ENCODE measurements at places on chromosomes 7 and 10. TPM values are rescaled to one million over a fixed set of nuclear protein-coding genes. Genes with fewer than 3 reads are reported as not detected.

GRCh38 chr7:31311552-31311951 is 29.0 kb downstream of the NEUROD6 start:
- H3K4me1 ChIP-seq, result no peaks in the 10 kb centered on the region
- H3K27ac ChIP-seq, result no peak overlapping the region

DNA sequence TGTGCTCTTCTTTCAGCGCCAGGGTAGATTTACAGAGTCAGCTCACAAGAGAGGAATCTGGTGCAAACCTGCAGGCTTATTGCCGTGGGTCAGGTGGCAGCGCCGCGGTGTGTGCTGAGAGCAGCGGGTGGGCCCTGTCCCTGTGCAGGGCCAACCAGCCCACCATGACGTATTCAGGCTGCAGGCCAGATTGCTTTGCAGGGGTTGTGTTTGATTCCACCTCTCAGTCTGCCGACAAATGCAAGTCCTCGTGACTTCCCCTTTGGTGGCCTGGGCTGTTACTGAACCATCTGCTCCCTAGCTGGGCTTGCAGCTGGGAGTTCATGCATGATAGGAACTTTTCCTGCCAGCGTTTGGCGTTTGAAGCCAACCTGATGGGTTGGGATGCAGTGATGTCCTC is 66.7 kb upstream of the LEP start:
- H3K36me3 ChIP-seq, result no peaks in the 10 kb centered on the region
- no peak overlapping the region for H3K27ac ChIP-seq
- no peak overlapping the region for H3K4me3 ChIP-seq
- no peak for DNase-seq
- H3K4me1 ChIP-seq, result no peaks in the 10 kb centered on the region
- H3K27me3 ChIP-seq, result peaks cover 40% of the 10 kb centered on the region

- H3K4me1 ChIP-seq, result no peaks in the 10 kb centered on the region
- H3K4me3 ChIP-seq, result no peak overlapping the region
- peak; percentile 62 for DNase-seq
- no peak overlapping the region for H3K27ac ChIP-seq
- no peaks in the 10 kb centered on the region for H3K36me3 ChIP-seq
- H3K27me3 ChIP-seq, result peaks cover 19% of the 10 kb centered on the region
These were observed 26.4 kb downstream of the HIF1AN start for GRCh38 chr10:100562008-100562672.

DNA sequence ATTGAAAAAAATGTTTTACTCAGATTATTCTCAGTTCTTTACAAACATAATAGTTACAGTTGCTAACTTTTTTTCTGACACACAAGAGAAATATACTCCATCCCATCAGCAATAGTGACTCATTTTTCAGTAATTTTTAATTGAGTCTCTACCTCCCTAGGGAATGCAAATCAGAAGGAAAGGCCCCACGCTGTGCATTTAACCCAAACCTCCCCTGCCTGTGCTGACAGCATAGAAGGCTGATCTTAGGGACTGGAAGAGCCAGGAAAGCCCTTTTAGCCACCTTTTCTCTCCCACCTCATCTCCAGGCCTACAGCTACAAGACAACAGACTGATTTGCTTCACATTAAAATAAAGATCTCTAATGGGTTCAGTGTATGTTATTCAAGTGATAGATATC is 24.7 kb upstream of the PIK3CG start:
- H3K36me3 ChIP-seq, result no peaks in the 10 kb centered on the region
- H3K4me1 ChIP-seq, result peaks cover 2% of the 10 kb centered on the region
- DNase-seq, result peak; percentile 60
- no peaks in the 10 kb centered on the region for H3K27me3 ChIP-seq

- H3K4me3 ChIP-seq, result no peak overlapping the region
- H3K27ac ChIP-seq, result no peak overlapping the region
- no peaks in the 10 kb centered on the region for H3K4me1 ChIP-seq
- DNase-seq, result no peak
These were observed 51.9 kb upstream of the SKAP2 start for GRCh38 chr7:26916336-26916735.

GRCh38 chr7:48089046-48090003 is at the start of gene UPP1:
Gene UPP1 (plus strand): TSS chr7:48089265. CDS start chr7:48094784, 5,519 bp downstream.
- peaks cover 22% of the 10 kb centered on the region for H3K4me1 ChIP-seq
- peak within 1 kb of the TSS; percentile 86 for H3K4me3 ChIP-seq
- no peaks in the 10 kb centered on the region for H3K36me3 ChIP-seq

GRCh38 chr10:103789771-103790201 is 65.6 kb downstream of the SH3PXD2A start:
- H3K27me3 ChIP-seq, result no peaks in the 10 kb centered on the region
- no peak overlapping the region for H3K27ac ChIP-seq

- no peak overlapping the region for H3K27ac ChIP-seq
- H3K4me1 ChIP-seq, result peaks cover 3% of the 10 kb centered on the region
- H3K27me3 ChIP-seq, result no peaks in the 10 kb centered on the region
- H3K4me3 ChIP-seq, result no peak overlapping the region
- H3K36me3 ChIP-seq, result no peaks in the 10 kb centered on the region
These were observed 223.4 kb downstream of the BMPER start for GRCh38 chr7:34128762-34129161.

- no peaks in the 10 kb centered on the region for H3K27me3 ChIP-seq
- DNase-seq, result no peak
- no peak overlapping the region for H3K27ac ChIP-seq
- no peaks in the 10 kb centered on the region for H3K36me3 ChIP-seq
- no peaks in the 10 kb centered on the region for H3K4me1 ChIP-seq
These were observed 159.5 kb upstream of the NRP1 start for GRCh38 chr10:33493978-33494377.

GRCh38 chr7:99028261-99028973 is 115.5 kb downstream of the SMURF1 start:
- H3K36me3 ChIP-seq, result peaks cover 20% of the 10 kb centered on the region
- H3K27me3 ChIP-seq, result no peaks in the 10 kb centered on the region
- DNase-seq, result no peak
- no peak overlapping the region for H3K4me3 ChIP-seq
- no peak overlapping the region for H3K27ac ChIP-seq

GRCh38 chr7:100568176-100568895 is 5.4 kb downstream of the SAP25 start:
- DNase-seq, result no peak
- no peak overlapping the region for H3K4me3 ChIP-seq
- no peaks in the 10 kb centered on the region for H3K27me3 ChIP-seq
- peaks cover 2% of the 10 kb centered on the region for H3K36me3 ChIP-seq
- H3K4me1 ChIP-seq, result no peaks in the 10 kb centered on the region
- H3K27ac ChIP-seq, result no peak overlapping the region

GRCh38 chr10:95906677-95907455 is 909 bp upstream of the CC2D2B start:
- no peaks in the 10 kb centered on the region for H3K4me1 ChIP-seq
- no peaks in the 10 kb centered on the region for H3K27me3 ChIP-seq
- peak; percentile 65 for DNase-seq
- H3K27ac ChIP-seq, result peak overlapping the region; percentile 75

DNA sequence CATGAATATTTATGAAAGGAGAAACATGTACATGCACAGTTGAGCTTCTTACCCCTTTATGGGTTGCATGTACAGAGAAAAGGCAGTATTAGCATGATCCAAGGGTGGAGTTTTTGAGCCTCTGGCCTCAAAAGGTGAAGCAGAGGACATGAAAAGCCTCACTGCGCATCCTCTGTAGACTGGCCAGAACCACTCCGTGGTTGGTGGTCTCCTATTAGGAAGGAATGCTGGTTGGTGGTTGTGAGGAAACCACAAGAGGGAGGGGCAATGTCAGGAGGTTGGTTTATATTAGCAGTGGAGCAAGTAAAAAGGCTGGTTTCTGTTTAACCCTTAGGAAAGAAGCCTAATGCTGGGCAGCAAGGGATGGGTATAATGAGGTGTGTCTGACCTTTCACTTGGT is 37.5 kb downstream of the AHCYL2 start:
- no peaks in the 10 kb centered on the region for H3K4me1 ChIP-seq
- no peaks in the 10 kb centered on the region for H3K36me3 ChIP-seq
- H3K27me3 ChIP-seq, result no peaks in the 10 kb centered on the region

GRCh38 chr7:50270531-50271018 is 33.9 kb upstream of the IKZF1 start:
- H3K4me3 ChIP-seq, result no peak overlapping the region
- H3K36me3 ChIP-seq, result no peaks in the 10 kb centered on the region
- H3K27ac ChIP-seq, result no peak overlapping the region
- no peak for DNase-seq
- H3K4me1 ChIP-seq, result no peaks in the 10 kb centered on the region

DNA sequence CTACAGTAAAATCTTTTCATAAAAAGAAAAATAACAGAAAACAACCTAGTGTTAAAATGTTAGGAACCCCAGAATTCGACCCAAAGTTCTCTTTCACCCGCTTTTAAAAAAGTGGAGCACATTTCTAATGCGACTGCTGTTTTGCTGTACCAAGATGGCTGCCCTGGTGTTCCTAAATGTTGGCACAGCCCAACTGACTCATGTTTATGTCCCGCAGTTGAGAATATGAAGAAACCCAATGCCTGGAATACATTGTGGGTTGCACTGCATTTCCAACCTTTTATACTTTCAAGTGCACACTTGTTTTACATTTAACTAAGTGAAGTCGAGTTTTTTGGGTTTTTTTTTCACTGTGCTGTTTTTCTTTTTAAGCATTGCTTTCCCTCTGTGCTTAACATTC is 944 bp downstream of the STEAP1B start:
- no peaks in the 10 kb centered on the region for H3K4me1 ChIP-seq
- no peaks in the 10 kb centered on the region for H3K27me3 ChIP-seq
- peak; percentile 60 for DNase-seq
- H3K36me3 ChIP-seq, result no peaks in the 10 kb centered on the region
- H3K4me3 ChIP-seq, result peak overlapping the region; percentile 56
- H3K27ac ChIP-seq, result no peak overlapping the region

DNA sequence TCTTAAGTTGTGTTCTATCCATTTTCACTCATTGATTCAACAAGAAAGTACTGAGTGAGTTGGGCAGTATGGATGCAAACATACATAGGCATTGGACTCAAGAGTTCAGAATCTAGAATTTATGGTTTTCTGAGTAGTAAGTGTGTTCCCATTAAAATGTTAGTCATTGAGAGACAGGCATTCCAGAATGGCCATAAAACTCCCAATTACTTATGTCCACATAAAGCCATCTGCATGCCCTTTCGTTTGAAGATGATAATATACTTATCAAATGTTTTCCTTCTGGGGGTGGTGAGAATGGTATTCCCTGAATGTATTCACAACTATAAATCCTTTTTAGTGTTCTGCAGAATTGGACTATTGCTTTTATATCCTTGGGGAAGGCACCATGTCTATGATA is 131.6 kb downstream of the CD36 start:
- no peak for DNase-seq
- peaks cover 2% of the 10 kb centered on the region for H3K36me3 ChIP-seq
- H3K27ac ChIP-seq, result no peak overlapping the region
- H3K4me1 ChIP-seq, result peaks cover 4% of the 10 kb centered on the region

DNA sequence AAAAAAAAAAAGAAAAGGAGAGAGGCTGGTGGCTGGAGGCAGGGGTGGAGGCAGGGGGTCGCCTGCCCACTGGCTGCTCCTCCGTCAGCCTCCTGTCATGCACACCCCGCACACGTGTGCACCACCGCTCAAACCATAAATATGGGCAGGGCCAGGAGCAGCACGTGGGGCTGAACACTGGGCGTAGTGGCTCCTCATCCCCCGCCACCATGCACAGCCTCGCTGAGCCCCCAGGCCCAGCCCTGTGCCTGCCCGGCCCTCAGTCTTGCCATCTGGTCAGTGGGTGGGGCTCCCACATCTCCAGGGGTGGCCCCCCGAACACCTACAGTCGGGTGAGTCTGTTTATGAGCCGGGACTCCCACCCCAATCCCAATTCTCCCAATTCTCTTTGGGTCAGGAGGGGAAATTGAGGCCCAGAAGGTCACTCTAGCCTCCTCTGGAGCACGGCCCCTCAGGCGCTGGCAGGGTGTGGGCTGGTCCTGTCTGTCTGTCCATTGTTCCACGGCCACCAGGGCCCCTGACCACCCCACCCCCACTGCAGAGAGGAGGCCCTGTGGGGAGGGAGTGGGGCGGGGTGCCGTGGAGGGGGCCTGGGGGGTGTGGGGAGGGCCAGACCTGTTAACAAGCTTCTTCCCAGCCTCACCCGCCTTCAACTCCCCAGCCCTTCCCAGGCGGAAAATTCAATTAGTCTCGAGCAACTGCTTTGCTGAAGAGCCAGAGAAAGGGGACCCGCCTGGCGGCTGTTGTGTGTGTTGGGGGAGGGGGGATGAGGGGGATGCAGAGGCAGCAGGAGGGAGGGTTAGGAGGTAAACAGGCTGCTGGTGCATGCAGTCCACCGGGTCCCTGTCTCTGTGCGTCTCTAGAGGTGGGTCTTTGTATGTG is 19.5 kb upstream of the GRIFIN start:
- H3K36me3 ChIP-seq, result no peaks in the 10 kb centered on the region
- H3K4me3 ChIP-seq, result no peak overlapping the region
- H3K27me3 ChIP-seq, result peaks cover 9% of the 10 kb centered on the region
- no peaks in the 10 kb centered on the region for H3K4me1 ChIP-seq
- DNase-seq, result no peak

DNA sequence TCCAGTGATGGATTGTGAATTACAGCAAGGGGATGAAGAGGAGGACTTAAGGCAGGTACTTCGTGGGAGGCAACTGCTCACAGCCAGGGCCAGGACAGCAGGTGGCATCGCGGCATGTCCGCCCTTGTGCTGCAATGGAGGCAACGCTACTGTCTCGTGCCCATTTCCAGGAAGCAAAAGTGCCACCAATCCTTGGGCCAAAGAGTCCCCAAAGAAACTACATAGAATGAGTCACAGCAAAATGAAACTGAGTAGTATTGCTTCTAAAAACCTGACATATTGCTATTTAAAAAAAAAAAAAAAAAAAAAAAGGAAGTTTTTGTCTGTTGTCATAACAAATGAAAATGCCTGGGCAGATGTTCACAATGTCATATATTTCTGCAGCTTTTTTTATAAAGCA is 46.6 kb downstream of the RSU1 start:
- no peaks in the 10 kb centered on the region for H3K4me1 ChIP-seq
- H3K27me3 ChIP-seq, result no peaks in the 10 kb centered on the region
- H3K27ac ChIP-seq, result no peak overlapping the region
- DNase-seq, result no peak
- H3K4me3 ChIP-seq, result no peak overlapping the region

DNA sequence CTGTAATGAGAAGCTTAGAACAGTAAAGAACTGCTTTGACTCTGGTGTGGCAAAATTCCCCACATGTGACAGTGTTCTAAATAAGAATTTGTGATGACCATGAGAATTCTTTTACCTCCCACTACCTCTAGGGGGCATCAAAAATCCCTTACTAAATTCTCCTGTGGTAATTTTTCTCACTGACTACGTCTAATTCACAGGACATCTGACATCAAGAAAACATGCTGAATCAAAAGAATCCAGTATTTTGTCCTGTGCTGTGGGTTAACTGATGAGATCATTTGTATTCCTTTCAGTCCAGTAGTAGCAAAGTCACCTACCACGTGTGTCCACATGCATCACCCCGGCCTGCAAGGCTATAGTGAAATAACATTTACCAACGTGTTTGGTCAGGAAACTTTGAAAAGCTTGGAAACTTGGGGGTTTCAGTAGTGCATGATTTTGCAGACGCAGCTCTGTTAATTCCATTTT is 103.8 kb downstream of the ATE1 start:
- no peak overlapping the region for H3K4me3 ChIP-seq
- H3K4me1 ChIP-seq, result no peaks in the 10 kb centered on the region
- H3K36me3 ChIP-seq, result no peaks in the 10 kb centered on the region
- DNase-seq, result peak; percentile 35
- no peak overlapping the region for H3K27ac ChIP-seq
- no peaks in the 10 kb centered on the region for H3K27me3 ChIP-seq

The WDR91 gene
- total RNA-seq, result 17.5 TPM

The RABGEF1 gene
- total RNA-seq, result 40.1 TPM

The ATG9B gene
- under 0.01 TPM for total RNA-seq

The INMT gene
- total RNA-seq, result 75.8 TPM

The DDC gene
- total RNA-seq, result not detected

The CNTNAP2 gene
- not detected for total RNA-seq

The PDK4 gene
- 3.1 TPM for total RNA-seq

The GDF10 gene
- total RNA-seq, result 25.1 TPM

The FAM13C gene
- 3.9 TPM for total RNA-seq

The RAB11FIP2 gene
- total RNA-seq, result 17.5 TPM

The TAS2R4 gene
- total RNA-seq, result 1.5 TPM

The CRYGN gene
- total RNA-seq, result 0.50 TPM

The NPSR1 gene
- not detected for total RNA-seq

The FFAR4 gene
- total RNA-seq, result not detected
